ENCODE measurements at places on chromosomes 4 and X. TPM values are rescaled to one million over a fixed set of nuclear protein-coding genes. Genes with fewer than 3 reads are reported as not detected.
A peak's percentile ranks its signal among the peaks of the same experiment; 100 is the strongest.

The IL21 gene
- total RNA-seq, result not detected

DNA sequence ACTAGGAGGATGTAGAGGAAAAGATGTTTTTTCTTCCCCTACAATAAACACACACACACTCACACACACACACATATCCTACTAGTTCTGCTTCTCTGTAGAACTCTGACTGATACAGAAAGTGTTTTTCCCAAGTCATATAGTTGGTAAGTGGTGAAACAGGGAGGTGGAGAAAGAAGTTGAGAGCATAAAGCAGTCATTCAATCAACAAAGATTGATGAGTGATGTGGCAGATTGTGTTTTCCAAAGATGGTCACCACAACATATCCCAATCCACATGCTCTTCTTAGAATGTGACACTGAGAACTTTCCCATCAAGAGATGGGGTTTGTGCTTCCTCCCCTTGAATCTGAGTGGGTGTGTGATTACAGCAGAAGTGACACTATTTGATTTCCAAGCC, 123.4 kb upstream of the ATP6AP2 start:
- DNase-seq, result no peak

The ITGB1BP2 gene
- total RNA-seq, result 1.6 TPM

DNA sequence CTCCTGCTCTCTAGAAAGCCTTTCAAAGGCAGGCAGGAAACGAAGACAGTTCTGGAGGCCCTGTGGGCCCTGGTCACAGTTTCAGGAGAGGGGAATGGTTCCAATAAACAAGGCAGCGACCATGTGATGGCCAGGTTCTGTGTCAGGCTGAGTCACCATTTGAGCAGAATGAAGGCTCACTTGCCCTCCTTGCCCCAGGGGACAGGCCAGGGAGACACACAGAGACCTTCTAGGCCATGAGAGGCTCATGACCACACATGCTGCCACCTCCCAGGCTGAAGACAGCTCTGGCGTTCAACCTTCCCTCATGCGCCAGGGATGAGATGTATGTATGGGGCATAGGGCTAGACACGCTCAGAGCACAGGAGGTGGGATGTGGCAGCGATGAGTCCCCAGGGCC, 22.9 kb upstream of the TRIM2 start:
- DNase-seq, result no peak

DNA sequence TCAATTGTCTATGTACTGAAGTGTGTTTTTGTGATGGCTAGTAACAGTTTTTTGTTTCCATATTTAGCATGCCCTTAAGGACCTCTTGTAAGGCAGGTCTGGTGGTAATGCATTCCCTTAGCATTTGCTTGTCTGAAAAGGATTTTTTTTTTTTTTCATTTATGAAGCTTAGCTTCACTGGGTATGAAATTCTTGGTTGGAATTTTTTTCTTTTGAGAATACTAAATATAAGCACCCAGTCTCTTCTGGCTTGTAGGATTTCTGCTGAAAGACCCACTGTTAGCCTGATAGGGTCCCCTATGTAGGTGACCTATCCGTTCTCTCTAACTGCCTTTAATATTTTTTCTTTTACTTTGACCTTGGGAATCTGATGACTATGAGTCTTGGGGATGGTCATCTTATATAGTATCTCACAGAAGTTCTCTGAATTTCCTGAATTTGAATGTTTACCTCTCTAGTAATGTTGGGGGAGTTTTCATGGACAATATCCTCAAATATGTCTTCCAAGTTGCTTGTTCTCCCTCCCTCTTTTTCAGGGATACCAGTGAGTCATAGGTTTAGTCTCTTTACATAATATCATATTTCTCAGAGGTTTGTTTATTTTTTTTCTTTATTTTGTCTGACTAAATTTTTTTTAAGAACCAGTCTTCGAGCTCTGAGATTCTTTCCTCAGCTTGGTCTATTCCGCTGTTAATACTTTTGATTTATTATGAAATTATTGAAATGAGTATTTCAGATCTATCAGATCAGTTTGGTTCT, 157.1 kb upstream of the PGRMC2 start:
- peak; percentile 44 for DNase-seq

DNA sequence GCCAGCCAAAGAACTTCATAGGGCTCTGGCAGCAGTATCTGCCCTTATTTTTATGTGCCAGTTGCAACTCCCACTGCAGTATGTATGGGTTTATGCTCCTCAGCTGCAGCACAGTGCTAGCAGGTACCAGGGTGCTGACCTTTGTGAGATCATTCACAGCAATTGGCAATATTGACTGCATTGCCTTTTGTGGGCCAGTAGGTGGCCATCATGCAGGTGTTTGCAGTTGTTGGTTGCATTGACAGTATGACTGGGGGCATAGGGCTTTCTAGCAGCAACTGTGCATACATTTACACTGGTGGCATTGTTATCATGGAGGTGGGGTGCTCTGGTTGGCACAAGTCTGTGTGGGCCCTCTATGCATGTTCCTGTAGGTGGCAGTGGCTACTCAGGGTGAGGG, 42.5 kb downstream of the FAAH2 start:
- no peak for DNase-seq

DNA sequence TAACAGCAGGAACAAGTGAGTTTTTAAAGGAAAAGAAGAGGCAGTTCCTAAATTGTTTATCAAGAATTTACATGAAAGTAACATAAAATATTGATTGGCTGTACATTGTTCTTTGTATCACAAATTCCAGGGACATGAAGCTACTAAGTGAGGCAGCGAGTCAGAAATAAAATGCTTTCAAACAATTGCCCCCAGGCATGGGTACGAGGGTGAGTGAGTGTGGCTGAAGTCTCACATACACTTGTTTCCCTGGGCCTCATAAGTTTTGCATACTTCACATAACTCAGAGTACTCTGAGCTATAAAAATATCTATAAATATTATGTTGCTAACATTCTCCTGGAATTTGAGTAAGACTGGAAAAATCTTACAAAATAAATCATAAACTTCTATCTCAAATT, 511.6 kb upstream of the PRKX start:
- DNase-seq, result no peak

Measured in LHCN-M2 (cell line).